Stomach (tissue), 19 donors: ENCODE measurements at places on chromosomes 11 and 22.

GRCh38 chr11:35360055-35360530, 59.3 kb downstream of the SLC1A2 start:
- DNase-seq, result no peak

GRCh38 chr11:121755191-121755590, 302.4 kb upstream of the SORL1-AS1 start:
- DNase-seq, result no peak

- DNase-seq, result no peak
Measured at GRCh38 chr22:40224702-40225101, 47.0 kb downstream of the TNRC6B start.

DNA sequence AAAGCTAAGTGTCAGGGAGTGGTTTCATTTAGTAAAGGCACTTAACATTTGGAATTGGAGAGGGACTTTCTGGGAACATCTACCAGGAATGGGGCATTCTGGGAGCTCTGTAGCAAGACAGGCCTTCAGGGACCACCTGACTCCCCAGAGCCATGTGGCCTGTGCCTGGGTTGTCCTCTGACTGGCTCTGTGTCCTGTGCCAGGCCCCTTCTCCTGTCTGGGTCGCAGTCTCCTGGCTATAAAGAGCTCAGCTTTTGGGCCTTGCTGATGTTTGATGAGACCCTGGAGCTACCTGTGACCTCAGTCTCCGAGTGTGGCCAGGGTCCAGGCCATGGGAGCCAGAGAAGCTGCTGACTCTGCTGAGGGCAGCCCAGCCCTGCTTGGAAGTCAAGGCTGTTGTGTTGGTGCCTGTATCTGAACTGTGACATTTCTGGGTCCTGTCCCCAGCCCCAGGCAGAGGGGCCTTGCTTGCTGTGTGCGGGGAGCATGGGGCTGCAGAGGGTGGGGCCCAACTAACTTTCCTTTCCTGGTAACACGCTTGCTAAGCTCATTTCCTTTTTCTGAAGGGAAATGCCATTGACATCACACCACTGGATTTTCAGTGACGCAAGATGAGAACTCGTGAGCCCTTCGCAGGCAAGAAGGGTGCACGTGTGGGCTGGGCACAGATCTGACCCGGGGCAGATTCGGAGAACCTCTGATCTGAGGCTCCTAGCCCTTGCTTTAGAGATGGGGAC, 41.3 kb downstream of the LRRC32 start:
- DNase-seq, result peak; percentile 81

- DNase-seq, result no peak
Measured at GRCh38 chr11:119194811-119195440, 9.7 kb downstream of the NHERF4 start.

- DNase-seq, result no peak
Measured at GRCh38 chr22:42801252-42802080, 55.6 kb downstream of the ARFGAP3 start.

DNA sequence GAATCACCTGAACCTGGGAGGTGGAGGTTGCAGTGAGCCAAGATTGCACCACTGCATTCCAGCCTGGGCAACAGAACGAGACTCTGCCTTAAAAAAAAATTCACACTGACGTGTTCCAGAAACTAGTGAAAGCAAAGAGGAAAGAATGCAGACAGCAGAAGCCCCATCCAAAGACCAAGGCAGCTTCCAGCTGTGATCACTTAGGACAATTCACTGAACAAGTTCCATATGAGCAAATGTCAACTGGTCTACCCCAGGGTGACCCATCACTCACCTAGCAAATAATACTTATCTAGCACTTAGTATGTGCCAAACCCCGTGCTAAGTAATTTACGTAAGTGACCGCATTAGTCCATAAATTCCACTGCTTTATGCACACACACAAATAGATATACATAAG, 138.9 kb downstream of the LARGE1 start:
- peak; percentile 69 for DNase-seq

DNA sequence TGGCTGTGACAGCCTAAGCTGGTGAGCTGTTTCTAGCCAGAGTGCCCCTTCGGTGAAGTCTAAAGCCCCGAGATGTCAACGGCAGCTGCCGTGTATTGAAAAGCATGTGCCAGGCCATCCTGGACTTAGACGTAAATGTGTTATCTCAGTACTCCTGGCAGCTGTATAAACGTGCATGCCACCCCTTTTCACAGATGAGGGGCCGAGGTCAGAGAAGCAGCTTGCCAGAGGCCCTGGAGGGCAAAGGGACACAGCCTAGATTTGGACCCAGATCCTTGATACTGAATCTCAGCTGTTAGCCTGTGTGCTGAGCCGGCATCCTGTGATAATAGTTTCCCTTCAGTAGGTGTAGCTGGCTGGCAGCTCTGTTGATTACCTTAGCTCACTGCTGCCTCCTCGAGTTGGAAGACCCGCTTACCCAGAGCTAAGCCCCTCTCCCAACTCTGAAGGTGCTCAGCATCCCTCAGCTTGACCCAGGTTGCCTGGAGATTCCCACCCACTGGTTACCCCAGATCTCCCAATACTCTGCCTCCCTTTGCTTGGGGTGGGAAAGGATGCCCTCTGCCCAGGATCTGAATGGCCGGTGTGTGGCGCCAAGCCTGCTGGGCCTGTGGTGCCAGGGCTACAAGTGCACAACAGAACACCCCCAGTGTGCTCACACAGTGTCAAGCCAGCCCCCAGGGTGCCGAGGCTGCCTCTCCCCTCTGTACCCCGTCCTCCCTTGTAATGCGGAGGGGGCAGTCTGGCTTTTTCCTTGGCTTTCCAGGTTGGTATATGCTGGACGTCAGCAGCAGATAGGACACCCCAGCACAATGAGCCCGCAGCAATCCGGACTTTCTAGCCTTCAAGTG, 59.8 kb upstream of the WNT7B start:
- peak; percentile 58 for DNase-seq

- DNase-seq, result peak; percentile 32
Measured at GRCh38 chr11:66325263-66325671, 8.4 kb upstream of the CD248 start.
